ENCODE measurements at places on chromosomes 2 and 18. TPM values are rescaled to one million over a fixed set of nuclear protein-coding genes. Genes with fewer than 3 reads are reported as not detected.

The RHOB gene
- 17.5 TPM for total RNA-seq

DNA sequence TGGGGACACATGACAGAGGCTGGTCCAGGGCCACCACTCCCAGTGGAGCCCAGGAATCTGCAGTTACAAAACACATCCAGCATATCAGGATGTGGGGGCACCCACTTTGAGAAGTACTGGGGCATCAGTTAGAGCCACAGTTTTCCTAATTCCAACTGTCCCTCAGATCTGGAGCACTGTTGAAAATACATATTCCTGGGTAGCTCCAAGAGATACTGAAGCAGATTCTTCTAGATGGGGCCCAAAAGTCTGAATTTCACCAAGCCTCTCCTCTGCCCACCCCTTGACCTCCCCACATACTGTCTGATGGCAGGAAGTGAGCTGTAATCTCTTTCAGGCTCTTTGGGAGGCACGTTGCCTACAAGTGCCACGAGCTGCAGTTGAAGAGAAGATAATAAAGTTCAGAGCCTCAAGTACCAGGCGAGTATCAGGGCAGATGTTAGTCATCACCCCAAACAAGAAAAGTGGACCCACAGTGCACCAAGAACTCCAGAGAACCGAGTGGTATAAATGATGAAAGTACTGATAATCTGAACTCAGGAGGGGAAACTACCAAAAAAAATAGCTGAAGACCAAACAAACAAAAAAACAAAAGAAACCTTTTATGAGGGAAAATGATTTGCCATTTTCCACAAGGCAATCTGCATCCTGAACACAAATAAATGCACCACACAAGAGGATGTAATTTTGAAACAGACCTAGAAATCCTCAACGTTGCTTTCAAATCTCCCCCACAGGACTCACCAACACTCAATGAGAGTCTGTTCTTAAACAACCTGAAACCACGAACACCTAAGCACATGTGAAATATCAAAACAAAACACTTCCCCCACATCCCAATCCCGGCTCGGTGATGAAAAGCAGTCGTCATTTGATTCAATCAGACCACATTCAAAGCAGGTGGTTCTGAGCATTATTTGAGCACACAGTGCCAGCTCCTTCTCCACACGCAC, 98.7 kb downstream of the TCF4 start:
- peak; percentile 66 for DNase-seq

The PDE11A gene
- total RNA-seq, result not detected

- DNase-seq, result no peak
These were observed 3.1 kb downstream of the ARHGEF33 start for GRCh38 chr2:38892819-38893218.

The HOXD13 gene
- not detected for total RNA-seq

DNA sequence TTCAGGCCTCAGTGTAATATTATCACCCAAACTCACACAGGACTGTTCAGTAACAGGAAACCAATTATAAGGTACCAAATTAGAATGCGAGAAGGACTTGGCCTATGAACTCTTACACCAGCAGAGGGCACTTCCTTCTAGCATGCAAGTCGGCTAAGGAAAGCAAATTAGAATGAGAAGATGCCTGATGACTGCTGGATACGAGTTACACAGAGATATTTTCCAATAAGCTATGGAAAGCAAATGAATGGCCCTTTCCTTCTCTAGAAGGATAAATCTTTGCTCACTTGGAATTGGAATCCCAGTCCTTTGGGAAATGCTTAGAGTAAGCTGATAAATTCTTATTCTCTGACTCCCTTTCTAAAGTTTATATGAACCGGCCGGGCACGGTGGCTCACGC, 109.8 kb downstream of the AP1S3 start:
- peak; percentile 30 for DNase-seq

GRCh38 chr2:200476836-200477235, 33.0 kb downstream of the KCTD18 start:
- no peak for DNase-seq

- DNase-seq, result no peak
These were observed 1.8 kb downstream of the SLC23A3 start for GRCh38 chr2:219167997-219168396.

DNA sequence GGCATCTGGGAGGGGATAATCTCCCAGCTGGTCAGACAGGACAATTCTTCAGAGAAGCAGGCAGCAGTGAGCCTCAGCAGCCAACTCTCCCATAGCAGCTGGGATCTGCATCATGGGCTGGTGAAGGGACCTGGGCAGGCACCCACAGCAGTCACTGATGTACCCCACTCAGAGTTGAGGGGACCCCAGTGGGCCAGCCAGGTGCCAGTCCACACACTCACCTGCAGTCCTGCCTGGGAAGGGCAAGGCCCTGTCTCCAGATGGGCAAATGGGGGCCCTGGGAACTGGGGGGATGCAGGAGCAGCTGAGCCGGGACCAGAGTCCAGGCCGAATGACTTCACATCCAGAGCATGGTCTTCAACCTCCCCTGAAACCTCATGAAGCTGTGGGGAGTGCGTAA, 170.4 kb downstream of the ZFP36L2 start:
- no peak for DNase-seq

DNA sequence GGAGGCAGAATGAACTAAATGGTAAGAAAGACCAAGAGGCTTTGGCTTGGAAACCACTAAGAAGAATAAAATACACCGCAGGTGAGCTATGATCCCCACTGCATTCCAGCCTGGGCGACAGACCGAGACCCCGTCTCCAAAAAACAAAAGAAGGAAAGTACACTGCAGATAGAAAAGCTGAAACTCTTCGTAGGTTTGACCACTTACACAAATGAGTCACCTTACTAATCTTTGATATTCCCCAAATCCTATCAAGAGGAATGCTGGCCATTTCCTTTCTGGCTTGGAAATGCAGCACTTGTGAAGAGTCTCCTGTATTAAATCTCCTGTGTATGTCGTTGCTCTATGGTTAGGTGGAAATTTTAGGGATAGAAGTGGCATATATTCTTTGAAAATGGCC, 108.8 kb downstream of the MTCL1 start:
- DNase-seq, result no peak

The ARHGAP25 gene
- total RNA-seq, result 49.5 TPM

GRCh38 chr18:27750014-27750413, 426.9 kb downstream of the CDH2 start:
- DNase-seq, result no peak

- DNase-seq, result no peak
These were observed 190.8 kb downstream of the RTP5 start for GRCh38 chr2:242060212-242060835.

DNA sequence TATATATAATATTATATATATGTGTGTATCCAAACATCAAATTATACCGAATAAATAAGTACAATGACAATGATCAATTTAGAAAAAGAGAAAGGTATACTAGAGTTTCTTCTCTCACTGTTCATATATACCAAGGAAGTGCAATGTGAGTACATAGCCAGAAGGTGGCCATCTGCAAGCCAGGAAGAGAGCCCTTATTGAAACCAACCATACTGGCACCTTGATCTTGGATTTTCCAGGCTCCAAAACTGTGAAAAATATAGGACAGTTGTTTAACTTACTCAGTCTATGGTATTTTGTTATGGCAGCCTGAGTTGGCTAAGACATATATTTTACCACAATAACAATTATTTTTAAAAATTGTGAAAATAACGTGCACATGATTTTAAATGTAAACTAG, 1490.2 kb upstream of the SLC39A10 start:
- DNase-seq, result no peak

The CFAP65 gene
- not detected for total RNA-seq

DNA sequence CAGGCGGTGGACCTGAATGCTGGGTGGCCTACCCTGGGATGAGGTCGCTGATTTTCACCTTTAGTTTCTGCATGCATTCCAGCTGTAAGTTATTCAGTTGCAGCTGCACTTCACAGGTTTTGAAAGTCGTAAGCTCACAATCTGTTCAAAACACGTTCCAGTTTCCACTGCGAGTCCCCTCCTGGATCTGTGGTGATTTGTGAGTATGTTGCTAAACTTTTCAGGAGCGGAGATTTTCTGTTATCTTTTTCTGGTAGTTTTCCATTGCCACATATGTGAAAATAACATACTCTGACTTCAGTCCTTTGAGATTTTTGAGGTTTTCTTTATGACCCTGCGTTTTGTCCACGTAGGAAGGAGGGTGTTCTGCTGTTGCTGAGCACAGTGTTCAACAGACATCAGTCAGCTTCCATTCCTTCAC, 102.1 kb downstream of the SNTG2 start:
- DNase-seq, result no peak

The DIPK1C gene
- total RNA-seq, result not detected

The TOGARAM2 gene
- 4.0 TPM for total RNA-seq

The CENPA gene
- total RNA-seq, result 43.2 TPM

GRCh38 chr2:12457831-12458230, 258.9 kb upstream of the TRIB2 start:
- no peak for DNase-seq

DNA sequence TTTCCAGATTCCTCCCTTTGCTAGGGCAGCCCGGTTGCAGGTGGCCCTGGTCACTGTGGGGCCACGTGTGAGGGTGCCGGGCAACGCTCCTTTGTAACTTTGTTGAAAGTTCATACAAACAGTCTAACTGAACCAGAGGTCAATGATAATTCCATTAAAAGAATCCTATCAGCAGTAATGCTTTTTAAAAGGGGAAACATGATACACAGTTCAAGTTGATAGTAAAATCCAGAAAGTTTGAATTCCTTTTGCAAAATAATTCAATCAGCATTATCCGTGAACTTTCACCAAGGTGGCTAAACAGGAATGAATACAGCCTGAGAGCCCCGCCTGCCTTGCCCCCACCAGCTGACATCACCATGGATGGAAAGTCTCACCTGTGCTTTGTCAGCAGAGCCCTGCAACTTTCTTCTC, 166.2 kb downstream of the ACKR3 start:
- DNase-seq, result no peak

Data from activated T-cell treated with anti-CD3 and anti-CD28 coated beads, Interleukin-2, amount 50 U/mL, for 72 hours (primary cell).